ENCODE measurements at places on chromosomes 2 and 18. TPM values are rescaled to one million over a fixed set of nuclear protein-coding genes. Genes with fewer than 3 reads are reported as not detected.

The G6PC2 gene
- not detected for total RNA-seq

The TRIM43 gene
- total RNA-seq = not detected

The NXPH2 gene
- total RNA-seq = not detected

GRCh38 chr2:112566104-112566503 lies 18.3 kb upstream of the CHCHD5 start:
- DNase-seq = no peak

DNA sequence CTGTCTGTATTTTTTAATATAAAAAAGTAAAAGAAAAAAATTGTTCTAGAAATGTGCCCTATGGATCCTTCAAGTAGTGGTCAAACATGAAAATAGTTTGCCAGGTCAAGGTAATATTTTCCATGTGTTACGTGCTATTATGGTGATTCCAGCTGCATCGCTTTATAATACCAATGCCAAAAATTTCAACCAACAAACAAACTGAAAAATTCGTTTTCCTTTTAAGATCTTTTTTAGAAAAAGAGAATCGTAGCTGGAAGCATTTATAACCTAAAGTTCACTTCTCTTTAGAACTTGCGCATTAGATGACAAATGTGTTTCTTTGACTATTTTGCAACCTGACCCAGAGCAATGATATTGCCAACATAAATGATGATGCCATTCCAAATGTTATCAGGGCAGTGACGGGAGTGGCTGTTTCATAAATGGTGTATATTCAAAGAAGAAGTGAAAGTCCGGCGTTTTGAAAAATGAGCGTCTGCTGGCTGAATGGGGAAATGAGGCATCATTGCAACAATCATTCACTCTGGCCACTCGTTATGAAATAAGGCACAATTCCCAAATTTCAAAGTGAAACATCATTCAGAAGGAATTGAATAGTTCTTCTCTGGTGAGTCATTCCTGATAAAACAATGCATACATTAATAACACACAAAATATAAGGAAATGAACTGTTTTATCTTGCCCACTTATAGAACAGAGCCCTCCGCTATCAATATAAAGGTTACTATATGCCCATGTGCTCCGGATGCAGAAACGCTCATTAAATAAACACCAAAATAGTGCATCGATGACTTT lies 297.4 kb downstream of the TGIF1 start:
- DNase-seq = no peak

DNA sequence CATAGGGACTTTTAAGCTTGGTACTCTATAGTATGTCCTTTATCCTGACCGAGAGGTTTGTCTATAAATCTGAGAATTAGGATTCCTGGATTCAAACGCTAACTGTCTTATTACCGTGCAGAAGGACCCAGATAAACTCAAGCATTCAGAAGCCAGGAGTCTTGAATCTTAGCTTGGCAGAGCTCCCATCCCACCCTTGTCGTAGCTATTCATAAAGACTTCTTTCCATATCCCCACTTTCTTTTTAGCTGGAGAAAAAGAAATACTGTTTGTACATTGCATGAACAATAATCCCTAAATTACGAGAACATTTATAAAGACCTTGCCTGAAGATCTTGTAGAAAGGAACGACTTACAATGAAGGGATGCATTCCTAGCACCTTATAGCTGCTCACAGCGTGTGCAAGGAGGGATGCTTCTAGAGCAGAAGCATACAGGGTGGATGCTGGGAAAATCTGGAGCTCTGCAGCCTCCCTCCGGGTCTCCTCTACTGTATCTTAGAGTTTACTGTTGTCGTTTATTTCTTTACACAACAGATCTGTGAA lies 13.6 kb downstream of the EFR3B start:
- DNase-seq = no peak

- DNase-seq = no peak
Measured at GRCh38 chr2:238237431-238238135, 2.3 kb downstream of the HES6 start.

GRCh38 chr2:25330937-25331336 lies 10.8 kb downstream of the DNMT3A start:
- DNase-seq = no peak

GRCh38 chr2:208156439-208156838 lies 7.0 kb downstream of the CRYGA start:
- no peak for DNase-seq

- DNase-seq = peak; percentile 79
Measured at GRCh38 chr2:20185176-20186022, 39.5 kb downstream of the SDC1 start.

GRCh38 chr2:119233326-119234020 lies 9.8 kb downstream of the STEAP3 start:
- no peak for DNase-seq

Data from kidney epithelial cell (primary cell).